ENCODE measurements at places on chromosomes 3 and 15.

DNA sequence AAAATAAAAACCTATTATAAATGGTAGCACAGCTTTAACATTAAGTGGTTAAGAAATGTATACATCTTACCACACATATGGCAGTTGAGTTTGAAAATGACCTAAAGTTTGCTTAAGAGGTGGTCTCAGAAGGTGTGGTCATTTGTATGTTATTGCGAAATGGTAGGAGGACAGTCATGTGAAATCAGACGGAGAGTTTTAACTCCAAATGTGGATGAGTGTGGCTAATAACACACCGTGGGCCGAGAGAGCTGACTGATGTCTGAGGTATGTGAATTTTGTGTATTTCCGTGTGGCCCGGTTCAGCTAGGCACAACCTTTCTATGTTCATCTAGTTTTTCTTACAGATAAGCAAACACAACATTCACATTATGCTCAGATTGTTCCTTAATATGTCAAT is 71.9 kb downstream of the ARNT2 start:
- no peak for DNase-seq

DNA sequence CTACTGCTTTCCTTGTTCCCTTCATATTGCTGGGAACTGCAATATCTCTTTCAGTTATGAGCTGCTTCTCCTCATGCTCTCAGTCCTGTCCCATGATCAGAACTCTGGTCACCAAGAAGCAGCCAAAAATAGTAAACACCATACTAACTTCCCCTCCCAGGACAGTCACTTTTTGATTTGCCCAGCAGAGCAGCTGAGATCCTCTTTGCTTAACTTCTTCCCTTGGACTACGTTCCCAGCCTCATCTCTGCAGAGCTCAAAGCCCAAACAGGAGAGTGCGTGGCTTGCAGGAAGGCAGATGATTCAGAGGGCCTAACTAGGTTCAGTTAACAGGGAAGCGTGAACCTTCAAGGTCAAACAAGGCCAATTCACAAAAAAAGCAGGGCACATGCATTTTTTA is 153.2 kb downstream of the CTNNB1 start:
- no peak for DNase-seq

DNA sequence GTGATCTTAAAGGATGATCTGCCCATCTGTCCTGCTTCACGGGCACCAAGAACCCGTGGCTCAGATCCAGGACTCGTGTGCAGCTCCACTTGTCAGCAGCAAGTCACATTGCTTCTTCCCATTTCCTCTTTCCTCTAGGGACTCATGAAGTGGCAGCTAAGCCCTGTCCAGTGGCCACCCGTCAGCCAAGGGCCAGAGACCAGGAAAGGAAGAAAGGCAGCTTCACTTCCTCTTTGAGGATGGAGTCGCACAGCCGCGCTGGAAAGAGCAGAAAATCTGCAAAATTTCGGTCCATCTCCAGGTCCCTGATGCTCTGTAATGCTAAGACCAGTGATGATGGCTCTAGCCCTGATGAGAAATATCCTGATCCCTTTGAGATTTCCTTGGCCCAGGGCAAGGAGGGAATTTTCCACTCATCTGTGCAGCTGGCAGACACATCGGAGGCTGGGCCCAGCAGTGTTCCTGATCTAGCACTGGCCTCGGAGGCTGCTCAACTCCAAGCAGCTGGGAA is 28.5 kb downstream of the IL16 start:
- DNase-seq: no peak

GRCh38 chr3:17941766-17942165 is 199.3 kb upstream of the TBC1D5 start:
- DNase-seq: no peak

- DNase-seq: no peak
Measured at GRCh38 chr3:66195347-66195783, 25.4 kb upstream of the SLC25A26 start.
